COLO829 (cell line): ENCODE measurements at places on chromosomes 2 and 18.

DNA sequence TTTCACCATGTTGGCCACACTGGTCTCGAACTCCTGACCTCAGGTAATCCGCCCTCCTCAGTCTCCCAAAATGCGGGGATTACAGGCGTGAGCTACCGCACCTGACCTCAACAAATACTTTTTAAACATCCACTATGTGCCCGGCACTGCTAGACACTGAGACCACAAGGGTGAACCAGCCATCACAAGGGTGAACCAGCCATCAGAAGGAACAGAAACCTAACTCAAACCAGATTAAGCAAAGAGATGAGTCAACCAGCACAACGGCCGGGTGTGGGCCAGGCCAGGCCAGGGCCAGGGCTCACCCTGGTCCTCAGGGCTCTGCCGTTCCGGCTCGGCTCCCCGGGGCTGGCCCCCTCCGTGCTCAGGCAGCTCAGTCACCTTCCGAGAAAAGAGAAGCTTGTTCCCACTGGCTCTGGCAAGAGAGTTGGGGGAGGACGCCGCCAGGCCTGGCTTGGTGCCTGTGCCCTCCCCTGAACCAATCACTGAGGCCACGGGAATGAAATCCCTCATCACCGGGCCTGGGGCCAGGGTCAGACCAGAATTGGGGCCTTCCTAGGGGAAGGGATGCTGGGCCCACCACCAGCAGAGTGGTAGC lies 4.4 kb downstream of the TEX44 start:
- no peak for DNase-seq

- no peak for DNase-seq
Observed at GRCh38 chr18:55910296-55910695, 322.3 kb upstream of the TCF4 start.

GRCh38 chr2:195533771-195534642 lies 123.0 kb upstream of the SLC39A10 start:
- peak; percentile 85 for DNase-seq

DNA sequence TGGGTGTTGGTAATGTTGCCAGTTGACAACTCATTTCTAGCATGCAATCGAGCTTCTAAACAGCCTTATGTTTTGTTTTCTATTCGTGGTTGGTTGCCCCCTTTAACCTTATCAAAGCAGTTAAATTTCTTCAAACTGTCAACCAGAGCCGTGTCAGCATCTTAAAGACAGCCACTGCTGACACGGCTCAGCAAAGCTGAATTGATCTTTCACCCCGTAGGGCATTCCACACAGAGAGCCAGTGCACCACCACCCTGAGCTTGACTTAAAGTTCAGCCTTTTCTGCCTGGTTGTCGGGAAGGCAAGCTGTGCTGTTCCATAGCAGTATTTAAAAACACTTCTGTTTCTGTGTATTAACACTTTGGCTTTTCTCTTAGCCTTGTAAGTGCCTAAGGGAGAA lies 355.0 kb upstream of the CHST9 start:
- no peak for DNase-seq

GRCh38 chr18:64031411-64031810 lies 61.5 kb downstream of the SERPINB8 start:
- DNase-seq: no peak

GRCh38 chr2:18198677-18199076 lies 320.2 kb downstream of the KCNS3 start:
- no peak for DNase-seq

DNA sequence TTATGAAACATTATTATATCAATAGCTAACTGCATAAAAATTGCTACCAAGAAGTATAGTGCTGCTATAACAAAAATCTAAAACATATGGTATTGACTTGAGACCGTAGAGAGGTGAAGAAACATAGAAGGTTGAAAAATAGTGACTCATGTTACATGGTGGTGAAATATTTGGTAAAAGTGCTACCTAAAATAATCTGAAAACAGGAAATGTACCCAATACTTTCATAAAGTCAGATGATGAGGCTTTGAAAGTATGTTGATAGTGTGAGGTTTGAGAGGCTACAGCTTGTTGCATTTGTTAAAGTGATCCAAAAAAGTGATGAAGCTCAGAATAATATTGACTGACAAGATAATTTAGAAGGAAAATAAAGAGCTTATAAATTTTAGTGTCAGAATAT lies 718.7 kb upstream of the SLC8A1 start:
- no peak for DNase-seq

GRCh38 chr2:72033636-72034035 lies 114.0 kb downstream of the CYP26B1 start:
- DNase-seq: no peak

- peak; percentile 72 for DNase-seq
Observed at GRCh38 chr2:64838817-64839216, 150.4 kb upstream of the SLC1A4 start.

GRCh38 chr2:233803292-233803911 lies 25.3 kb downstream of the MROH2A start:
- no peak for DNase-seq

DNA sequence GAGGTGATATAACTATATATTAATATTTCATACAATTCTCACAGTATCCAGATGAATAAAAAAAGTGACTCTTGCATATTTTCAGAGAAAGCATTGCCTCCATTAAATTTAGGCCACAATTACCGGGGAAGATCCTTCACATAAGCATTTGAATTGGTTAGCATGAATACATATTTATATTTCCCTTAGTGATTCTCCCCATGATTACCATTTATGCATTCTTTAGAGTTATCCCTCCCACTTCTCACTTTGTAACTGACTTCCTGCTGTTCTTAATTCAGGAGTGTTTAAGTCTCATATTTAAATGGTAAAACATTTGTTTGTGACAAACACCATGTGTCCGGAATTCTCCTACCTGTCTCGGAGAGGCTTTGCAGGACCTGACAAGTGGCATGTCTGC lies 523.4 kb downstream of the CCDC85A start:
- no peak for DNase-seq

DNA sequence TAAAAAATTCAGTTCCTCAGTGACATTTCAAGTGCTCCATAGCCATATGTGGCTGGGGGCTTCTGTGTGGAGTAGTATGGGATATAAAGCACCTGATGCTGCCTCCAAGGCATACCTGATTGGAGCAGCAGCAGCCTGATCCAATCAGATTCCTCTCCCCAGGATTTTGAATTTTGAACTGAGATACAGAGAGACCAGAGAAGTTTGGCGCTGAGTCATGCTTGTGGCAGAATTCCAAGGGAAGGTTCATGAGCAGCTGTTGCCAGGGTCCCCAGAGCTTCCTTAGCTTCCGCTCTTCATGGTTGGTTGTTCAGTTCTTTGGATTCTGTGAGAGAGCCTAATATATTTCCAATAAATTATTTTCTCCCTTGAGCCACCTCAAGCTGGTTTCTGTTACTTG lies 29.0 kb upstream of the CFAP36 start:
- no peak for DNase-seq

- no peak for DNase-seq
Observed at GRCh38 chr2:20551945-20552328, 99.0 kb downstream of the HS1BP3 start.
